ENCODE measurements at places on chromosomes 2 and 18.

DNA sequence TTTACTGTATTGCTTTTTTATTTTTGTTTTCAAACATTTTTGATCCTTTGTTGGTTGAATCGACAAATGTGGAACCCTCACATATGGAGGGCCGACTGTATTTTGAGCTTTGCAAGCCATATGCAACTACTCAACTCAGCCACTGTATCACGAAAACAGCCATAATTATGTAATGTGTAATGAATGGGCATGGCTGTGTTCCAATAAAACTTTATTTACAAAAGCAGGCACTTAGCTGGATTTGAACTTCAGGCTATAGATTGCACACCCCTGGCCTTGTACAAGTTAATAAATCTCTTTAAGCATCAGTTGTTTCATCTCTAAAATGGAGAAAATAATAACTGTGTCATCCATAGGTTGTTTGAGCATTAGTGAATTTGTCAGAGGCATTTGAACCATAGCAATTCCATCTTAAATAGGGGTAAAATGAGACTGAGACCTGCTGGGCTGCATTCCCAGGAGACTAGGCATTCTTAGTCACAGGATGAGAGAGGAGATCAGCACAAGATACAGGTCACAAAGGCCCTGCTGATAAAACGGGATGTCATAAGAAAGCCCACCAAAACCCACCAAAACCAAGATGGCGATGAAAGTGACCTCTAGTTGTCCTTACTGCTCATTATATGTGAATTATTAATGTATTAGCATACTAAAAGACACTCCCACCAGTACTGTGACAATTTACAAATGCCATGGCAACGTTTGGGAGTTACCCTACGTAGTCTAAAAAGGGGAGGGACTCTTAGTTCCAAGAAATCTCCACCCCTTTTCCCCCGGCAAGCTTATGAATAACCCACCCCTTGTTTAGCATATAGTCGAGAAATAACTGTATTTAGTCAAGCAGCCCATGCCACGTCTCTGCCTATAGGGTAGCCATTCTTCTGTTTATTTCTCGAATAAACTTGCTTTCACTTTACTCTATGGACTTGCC is 13.7 kb upstream of the LTBP1 start:
- DNase-seq = no peak

GRCh38 chr18:7020995-7021777 is 96.4 kb downstream of the LAMA1 start:
- DNase-seq = no peak

DNA sequence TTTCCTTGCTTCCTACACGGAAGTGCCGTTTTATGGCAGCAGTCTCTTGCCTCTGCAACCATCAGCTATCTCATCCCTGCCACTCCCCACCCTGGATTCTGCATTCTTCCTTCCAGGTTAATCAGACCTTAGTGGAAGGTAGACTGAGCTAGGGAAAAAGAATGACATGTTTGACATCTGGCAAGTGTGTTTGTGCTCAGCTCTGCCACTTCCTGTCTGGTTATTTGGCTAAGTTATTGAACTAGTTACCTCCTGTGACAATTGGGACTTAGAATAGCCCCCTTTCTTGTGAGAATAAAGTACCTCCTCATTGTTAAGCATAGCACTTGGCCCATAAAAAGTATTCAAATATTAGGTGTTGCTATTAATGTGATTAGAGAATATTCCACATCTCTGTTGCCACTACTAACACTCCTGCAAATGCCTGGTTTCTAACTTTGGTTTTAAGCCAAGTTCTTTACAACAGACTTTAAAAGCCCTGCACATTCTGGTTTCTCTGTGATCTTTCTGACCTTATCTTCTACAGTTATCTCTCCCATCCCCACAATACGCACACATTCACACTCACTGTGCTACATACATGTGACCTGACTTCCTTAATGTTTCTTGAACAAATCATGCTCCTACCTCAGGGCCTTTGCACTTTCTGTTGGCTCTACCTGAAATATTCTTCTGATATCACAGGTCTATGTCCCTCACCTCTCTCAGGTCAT is 10.8 kb upstream of the MAPRE2 start:
- no peak for DNase-seq

GRCh38 chr2:147846412-147847081 is 1.7 kb downstream of the ACVR2A start:
- DNase-seq = peak; percentile 51
